ENCODE measurements at places on chromosomes 6 and 20.

- peak; percentile 89 for DNase-seq
Measured at GRCh38 chr20:47319517-47320252, 36.8 kb downstream of the ZMYND8 start.

- peak; percentile 38 for DNase-seq
Measured at GRCh38 chr20:25336561-25337422, 53.8 kb downstream of the ABHD12 start.

DNA sequence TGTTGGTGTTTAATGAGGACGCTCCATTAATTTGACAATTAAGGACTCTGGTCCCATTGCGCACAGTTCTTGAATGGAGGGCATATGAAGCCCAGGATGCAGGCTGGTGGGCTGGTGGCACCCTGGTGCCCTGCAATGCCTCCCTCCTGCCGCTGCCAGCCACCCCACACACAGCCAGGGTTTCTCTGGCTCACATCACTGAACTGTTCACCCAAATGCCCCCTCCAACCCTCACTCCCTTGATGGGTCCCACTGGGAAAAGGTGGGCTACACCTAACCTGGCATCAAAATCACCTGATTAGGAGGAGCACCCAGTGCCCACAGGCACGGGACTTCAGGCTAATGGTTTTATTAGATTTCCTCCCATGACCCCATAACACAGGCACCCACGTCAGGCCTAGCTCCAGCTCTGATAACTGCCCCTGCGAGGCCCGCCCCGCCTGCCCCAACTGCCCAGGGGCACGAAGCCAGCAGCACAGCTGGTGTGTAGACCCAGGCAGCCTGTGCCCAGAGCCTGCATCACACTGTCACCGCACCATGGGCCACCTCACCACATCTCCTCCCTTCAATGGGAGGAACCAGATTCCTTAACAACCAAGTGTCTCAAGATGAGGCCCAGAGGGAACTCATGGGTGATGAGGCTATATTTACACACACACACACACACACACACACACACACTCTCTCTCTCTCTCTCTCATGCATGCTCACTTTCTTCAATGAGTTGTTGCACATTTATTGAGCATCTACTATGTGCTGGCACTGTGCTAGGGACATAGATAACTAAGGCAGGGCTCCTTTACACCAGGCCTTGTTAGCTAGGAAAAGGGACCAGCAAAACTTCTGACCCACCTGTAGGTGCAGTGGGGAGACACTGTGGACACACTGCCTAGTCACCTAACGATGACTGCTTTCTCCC is 107.3 kb downstream of the NOL4L start:
- DNase-seq: no peak

DNA sequence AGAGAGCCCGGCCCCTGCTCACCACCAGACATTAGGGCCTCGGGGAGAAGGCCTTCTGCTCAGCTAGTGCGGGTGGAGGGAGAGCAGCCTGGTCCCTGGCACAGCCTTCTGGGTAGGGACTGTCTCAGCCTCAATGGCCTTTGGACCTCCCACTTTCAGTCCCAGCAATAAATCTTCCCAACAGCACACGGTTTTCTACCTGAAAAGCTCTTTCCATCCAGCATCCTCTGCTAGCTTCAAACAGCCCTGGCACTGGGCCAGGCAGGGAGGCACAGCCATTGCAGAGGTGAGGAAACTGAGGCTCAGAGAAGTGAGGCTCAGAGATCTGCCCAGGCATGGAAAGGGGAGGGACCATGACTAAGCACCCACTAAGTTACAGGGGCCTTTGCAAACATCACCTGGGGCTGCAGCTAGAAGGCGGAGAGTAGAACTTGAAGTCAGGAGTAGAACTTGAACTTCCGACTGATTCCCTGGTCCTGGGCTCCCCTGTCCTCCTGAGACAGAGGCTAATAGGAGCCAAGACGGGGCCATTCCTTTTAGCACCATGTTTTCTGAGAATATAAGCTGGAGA is 43.9 kb upstream of the NOL4L start:
- no peak for DNase-seq

DNA sequence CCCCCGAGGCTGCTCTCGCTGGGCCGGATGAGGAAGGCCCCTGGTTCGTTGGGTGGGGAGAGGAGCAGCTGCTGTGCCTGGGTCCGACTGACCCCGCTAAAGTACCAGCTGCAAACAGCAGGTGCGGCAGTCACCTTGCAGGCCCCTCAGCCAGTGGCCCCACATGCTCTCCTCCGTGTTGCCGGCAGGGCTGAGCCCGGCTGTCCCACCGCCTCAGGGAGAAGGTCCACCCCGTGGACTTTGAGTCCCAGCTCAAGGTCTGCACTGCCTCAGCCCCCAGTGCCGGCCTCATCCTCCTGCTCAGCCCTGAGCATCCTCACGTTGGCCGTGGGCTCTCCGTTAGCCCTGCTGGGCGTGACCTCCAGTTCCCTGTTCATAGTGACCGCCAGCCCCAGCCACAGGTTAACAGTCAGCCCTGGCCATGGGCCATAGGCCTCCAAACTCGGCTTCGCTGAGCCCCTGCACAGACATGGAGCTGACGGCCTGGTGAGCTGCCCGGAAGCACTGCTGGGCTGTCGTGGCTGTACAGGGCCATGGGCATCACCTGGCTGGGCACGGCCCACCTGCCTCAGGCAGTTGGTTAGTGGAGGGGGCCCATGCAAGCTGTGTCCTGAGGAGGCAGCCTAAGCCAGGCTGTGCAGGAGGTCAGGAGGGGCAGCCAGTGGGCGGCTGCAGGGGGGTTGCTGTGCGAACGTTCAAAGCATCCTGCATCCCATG is 3.1 kb downstream of the SRMS start:
- DNase-seq: no peak

- DNase-seq: no peak
Measured at GRCh38 chr6:105034470-105034869, 77.6 kb downstream of the LIN28B start.
